ENCODE measurements at places on chromosomes 6 and 20.
A peak's percentile ranks its signal among the peaks of the same experiment; 100 is the strongest.

DNA sequence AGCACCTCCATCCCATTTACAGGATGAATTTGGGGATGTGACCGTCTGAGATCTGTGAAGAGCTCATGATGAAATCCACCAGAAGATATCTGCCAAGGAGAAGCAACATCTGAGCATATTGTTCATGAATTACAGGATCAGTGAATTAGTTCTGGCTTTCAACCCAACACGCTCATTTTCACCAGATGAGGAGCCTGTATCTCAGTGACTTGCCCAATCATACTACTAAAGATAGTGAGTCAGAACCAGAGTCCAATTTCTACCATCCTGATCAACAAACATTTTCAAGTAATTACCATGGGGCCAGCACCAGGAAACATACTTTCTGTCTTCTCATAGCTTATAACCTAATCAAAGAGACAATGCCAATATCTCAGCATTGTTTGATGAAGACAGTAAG is 116.6 kb downstream of the ZDHHC14 start:
- DNase-seq, result no peak

DNA sequence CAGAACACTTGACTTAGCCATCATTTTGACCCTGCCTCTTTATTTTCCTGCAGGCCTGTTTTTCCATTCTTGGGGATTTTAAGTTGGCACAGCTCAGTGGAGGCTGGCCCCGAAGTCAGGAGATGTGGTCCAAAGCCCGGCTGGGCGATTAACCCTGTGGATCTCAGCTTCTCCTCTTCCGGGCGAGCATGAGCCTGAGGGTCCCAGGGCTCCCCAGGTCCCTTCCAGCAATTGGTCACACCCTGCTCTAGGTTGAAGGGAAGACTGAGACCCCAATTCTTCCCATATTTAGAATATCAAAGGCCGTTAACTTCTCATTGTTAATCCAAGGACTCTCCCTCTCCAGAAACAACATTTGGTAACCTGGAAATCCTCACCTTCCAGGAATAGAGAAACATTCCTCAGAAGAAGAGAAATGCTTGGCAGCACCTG is 2.3 kb downstream of the THBS2 start:
- peak; percentile 65 for DNase-seq

- no peak for DNase-seq
Measured at GRCh38 chr20:36956674-36957073, 5.2 kb upstream of the SAMHD1 start.

- no peak for DNase-seq
Measured at GRCh38 chr20:51111290-51111689, 88.4 kb upstream of the KCNG1 start.

GRCh38 chr6:66605971-66606370 is 898.9 kb upstream of the EYS start:
- DNase-seq, result no peak

- no peak for DNase-seq
Measured at GRCh38 chr6:11718463-11718862, 60.1 kb downstream of the ADTRP start.

DNA sequence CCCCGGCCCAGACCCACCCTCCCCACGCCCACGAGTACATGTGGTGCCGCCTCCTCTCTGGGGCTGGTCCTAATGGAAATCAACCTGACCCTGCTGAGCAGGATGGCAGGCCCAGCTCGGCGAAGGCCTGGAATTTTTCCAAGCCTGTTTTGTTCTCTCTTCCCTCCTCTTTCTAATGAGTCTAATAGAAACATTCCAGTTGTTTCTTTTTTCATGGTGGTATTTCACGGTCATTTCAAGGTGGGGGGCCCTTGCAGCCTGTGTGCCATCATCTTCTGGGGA is 16.6 kb downstream of the SMOC2 start:
- DNase-seq, result no peak

- DNase-seq, result no peak
Measured at GRCh38 chr6:14349507-14349906, 231.9 kb downstream of the CD83 start.

DNA sequence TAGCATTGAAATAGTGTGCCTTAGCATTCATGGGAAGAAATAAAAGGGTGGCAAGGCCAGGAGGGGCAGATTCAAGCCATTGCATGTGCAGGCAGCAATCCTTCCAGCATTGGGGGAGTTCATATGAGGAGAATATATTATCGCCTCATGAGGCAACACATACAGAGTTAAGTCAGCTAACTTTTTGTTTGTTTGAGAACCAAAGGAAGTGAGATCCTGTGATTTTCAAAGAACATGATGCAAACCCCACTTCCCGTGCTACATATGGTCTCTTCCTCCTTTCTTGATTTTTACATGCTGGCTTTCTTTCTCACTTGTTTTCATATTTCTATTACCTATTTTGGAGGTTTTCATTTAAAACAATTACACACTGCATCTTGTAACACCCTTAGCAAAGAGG is 579.7 kb upstream of the ARID1B start:
- DNase-seq, result no peak

- no peak for DNase-seq
Measured at GRCh38 chr20:57133926-57134650, 132.4 kb downstream of the BMP7 start.

GRCh38 chr6:149247385-149247763 is 70.1 kb upstream of the TAB2 start:
- no peak for DNase-seq

DNA sequence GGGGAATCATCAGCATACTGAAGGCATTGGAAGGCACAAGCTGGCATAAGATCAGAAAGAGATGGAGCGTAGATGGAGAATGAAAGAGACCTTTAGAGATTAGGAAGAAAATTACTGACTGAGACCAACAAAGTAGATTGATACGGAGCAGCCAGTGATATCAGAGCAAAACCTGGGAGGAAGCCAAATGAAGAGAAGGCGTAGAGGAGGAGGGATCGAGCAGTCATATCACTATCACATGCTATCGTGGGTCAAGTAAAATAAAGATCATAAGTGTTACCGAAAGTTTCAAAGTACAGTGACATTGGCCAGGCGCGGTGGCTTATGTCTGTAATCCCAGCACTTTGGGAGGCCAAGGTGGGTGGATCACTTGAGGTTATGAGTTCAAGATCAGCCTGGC is 53.6 kb upstream of the FANCE start:
- DNase-seq, result no peak

DNA sequence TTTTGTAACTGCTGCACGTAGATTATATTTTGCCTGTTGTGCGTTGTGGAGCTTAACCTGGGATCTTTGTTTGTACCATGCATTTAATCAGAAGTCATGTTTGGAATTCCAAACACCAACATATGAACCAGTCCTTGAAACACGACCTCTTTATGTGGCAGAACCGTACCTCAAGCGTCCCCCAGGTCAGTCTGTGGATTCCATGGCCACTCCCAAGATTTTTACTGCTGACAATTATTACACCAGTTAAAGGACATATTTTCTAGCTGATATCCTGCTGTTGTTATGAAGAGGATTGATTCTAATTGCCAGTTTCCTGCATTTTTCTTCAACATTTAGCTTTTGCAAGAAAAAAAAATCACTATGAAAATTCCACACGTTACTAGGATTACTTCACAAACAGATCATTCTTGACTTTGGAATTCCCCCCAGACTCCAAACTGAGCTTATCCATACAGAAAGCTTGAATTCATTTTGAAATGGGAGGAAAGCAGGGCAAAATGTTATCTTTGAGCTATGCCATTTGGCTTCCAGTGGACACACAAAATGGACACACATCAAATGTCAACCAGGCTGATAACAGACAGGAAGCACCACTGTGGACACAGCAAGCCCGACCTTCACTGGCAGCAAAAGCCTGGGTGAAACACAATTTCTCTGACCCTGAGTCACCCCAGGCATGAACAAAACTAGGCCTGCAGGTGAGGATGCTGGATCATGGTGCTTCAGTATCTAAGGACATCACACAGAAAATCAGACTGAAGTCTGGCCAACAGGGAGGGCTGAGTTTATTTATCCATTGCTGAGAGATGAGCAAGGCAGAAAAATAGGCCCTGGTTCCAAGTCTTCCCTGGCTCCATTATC is 542.9 kb upstream of the JAG1 start:
- DNase-seq, result no peak

DNA sequence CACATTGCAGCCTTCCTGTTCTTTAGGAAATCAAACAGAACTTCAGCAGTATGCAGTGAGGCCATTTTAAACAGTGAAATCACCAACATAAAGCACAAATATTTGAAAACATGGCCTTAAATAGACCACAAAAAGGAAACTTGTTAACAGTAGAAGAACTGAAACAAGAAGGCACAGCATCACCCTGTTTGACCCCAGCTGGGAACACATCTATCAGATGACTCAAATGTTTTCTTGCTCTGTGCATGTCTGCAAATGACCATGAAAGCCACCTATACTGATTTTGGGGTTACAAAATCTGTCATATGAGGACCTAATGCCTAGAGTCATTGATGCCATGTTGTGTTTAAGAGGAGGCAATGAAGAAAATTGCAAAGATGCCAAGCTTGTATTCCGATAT is 123.8 kb upstream of the ADGRF1 start:
- no peak for DNase-seq

- DNase-seq, result no peak
Measured at GRCh38 chr20:50144362-50144761, 9.2 kb downstream of the PEDS1 start.

GRCh38 chr20:58395604-58396003 is 6.6 kb downstream of the VAPB start:
- DNase-seq, result no peak

DNA sequence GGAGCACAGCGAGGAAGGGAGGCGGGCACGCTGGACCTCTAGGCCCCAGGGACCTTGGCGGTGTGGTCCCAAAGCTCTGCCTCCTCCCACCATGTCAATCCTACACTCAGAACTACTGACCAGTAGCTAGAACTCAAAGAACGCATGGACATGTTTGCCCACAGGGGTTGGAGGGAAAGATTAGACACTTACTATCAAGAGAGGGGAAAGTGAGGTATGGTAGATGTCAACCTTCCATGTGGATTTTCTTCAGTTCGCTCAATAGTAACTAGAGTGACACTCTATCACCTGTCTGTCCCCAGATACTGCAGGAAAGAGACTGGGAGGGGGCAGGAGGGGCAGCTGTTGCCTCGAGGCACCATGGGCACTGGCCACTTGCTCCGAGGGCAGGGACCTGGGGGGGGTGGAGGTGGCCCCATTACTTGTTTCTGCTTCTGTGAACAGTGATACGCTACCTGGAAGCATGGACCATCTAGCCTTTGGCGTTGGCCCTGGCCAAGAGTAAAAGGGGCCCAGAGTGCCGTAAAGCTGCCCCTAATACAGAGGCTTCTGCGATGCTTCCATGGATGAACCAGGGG is 912 bp upstream of the DIDO1 start:
- peak; percentile 59 for DNase-seq

DNA sequence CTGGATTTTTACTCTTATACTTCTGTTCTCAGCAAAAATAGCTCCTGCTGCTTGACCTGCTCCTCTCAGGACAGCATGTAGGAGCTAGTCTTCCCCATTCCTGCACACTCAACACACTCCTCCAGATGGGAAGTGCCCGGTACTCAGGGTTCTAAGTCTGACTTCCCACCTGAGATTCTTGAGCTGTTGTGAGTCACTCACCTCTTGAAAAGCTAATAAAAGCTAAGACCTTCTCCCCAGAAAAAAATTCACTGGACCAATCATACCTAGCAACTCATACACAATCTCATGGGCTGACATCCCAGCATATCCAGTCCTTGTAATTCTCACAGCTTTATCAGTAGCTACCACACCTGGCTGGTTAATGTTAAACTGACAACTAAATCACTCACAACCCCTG is 53.5 kb downstream of the TRPC4AP start:
- DNase-seq, result no peak

DNA sequence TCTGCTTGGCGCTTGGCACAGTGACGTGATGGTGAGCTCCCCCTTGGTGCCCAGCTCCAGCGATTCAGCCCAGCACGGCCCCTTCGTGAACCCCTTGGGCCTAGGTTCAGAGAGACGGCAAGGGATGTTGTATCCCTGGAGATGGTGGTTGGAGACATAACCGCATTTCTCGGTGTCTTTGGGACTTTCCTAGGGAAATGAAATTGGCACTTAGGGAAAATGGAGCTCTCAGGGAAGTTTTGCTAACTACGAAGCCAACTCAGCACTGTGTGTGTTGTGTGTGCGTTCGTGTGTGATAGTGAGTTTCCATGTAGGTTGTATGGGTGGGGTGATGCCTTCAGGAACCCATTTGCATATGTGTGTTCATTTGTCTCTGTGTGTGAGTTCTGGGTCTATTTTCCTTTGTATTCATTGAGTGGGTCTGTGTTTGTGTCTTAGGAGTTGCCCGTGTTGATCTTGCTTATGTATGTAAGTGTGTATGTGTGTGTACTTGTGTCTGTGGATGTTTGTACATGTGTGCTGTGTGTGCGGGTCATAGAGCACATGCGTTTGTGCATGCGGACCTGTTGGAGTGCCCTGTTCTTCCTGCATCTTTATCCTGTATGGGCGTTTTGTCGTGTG is 46.4 kb downstream of the HNF4A start:
- no peak for DNase-seq

GRCh38 chr6:81909162-81909561 is 156.7 kb upstream of the TENT5A start:
- DNase-seq, result no peak

- DNase-seq, result no peak
Measured at GRCh38 chr6:84835340-84835739, 70.9 kb upstream of the TBX18 start.

DNA sequence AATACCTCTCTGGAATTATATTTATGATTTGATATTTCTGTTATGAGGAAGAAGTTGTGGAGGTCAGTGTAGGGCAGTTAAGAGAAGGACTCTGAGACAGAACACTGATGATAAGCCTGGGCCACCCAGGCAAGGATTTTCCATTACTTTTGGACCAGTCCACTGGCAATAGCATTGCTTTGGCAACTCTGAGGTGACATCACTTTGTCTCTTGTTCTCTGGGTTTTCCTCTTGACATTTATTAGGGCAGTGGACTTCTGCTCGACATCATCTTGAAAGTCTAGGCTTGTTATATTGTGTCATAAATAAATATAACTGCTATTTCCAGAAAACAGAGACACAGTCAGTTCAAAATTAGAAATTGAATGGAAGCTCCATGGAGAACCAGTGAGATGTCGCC is 268.0 kb downstream of the SMOC2 start:
- DNase-seq, result no peak
